ENCODE measurements at places on chromosomes 1 and 21. TPM values are rescaled to one million over a fixed set of nuclear protein-coding genes. Genes with fewer than 3 reads are reported as not detected.

The NHLH1 gene
- total RNA-seq, result 0.76 TPM

The TEX38 gene
- total RNA-seq, result not detected

The OR2G6 gene
- not detected for total RNA-seq

The VWA5B1 gene
- not detected for total RNA-seq

The TTC3 gene
- 32.0 TPM for total RNA-seq

The SEMA4A gene
- total RNA-seq, result 0.40 TPM

The FCER1A gene
- not detected for total RNA-seq

The CD48 gene
- not detected for total RNA-seq

The OVAAL gene
- 0.10 TPM for total RNA-seq

The HENMT1 gene
- 4.4 TPM for total RNA-seq

The PLPPR5 gene
- not detected for total RNA-seq

The B3GALT6 gene
- 17.6 TPM for total RNA-seq

The TRIM45 gene
- total RNA-seq, result 1.2 TPM

The SASS6 gene
- 3.7 TPM for total RNA-seq

The LAD1 gene
- 0.47 TPM for total RNA-seq

The IL6R gene
- total RNA-seq, result 29.3 TPM

The LIN28A gene
- total RNA-seq, result not detected

The CYYR1 gene
- not detected for total RNA-seq

The SLC35F3 gene
- 5.3 TPM for total RNA-seq

The DYNLT4 gene
- total RNA-seq, result 0.74 TPM

All from A549 treated with Hydrocortisone at 1 μM for 4 hours (cell line).